ENCODE measurements at places on chromosomes 3 and 15. TPM values are rescaled to one million over a fixed set of nuclear protein-coding genes. Genes with fewer than 3 reads are reported as not detected.
A peak's percentile ranks its signal among the peaks of the same experiment; 100 is the strongest.

GRCh38 chr15:62938825-62939224 is 103.7 kb upstream of the TPM1 start:
- peaks cover 10% of the 10 kb centered on the region for H3K4me1 ChIP-seq
- no peak for DNase-seq
- H3K36me3 ChIP-seq: no peaks in the 10 kb centered on the region
- H3K27me3 ChIP-seq: no peaks in the 10 kb centered on the region
- H3K27ac ChIP-seq: no peak overlapping the region

- no peak for DNase-seq
- no peak overlapping the region for H3K27ac ChIP-seq
- no peaks in the 10 kb centered on the region for H3K36me3 ChIP-seq
- H3K4me1 ChIP-seq: no peaks in the 10 kb centered on the region
- H3K27me3 ChIP-seq: no peaks in the 10 kb centered on the region
These were observed 35.8 kb upstream of the LRTM1 start for GRCh38 chr3:54963641-54964040.

GRCh38 chr3:170738766-170739165 is 131.2 kb downstream of the RPL22L1 start:
- no peaks in the 10 kb centered on the region for H3K27me3 ChIP-seq
- no peak for DNase-seq
- no peak overlapping the region for H3K4me3 ChIP-seq
- H3K27ac ChIP-seq: no peak overlapping the region
- H3K36me3 ChIP-seq: no peaks in the 10 kb centered on the region

- no peaks in the 10 kb centered on the region for H3K27me3 ChIP-seq
- peak overlapping the region; percentile 4 for H3K27ac ChIP-seq
- H3K4me3 ChIP-seq: no peak overlapping the region
These were observed 104.7 kb downstream of the MBNL1 start for GRCh38 chr3:152373379-152373778.

DNA sequence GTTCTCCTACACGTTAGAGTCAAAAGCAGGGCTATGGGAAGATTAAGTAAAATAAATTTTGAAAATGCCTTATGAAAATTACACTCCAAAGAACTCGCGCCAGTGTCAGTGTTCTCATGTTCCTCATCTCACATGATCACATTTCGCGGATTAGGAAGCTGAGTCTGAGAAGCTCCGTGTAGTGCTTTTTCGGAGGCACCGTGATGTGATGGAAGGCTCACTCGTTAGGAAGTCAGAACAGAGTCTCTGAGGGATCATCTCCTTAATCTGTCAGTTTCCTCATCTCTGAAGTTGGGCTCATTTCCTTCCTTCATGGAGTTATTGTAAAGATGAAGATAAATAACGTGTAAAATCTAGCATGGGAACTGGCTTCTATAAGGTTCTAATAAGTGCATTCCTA is 3.2 kb downstream of the ADIPOQ start:
- no peak overlapping the region for H3K27ac ChIP-seq
- no peak overlapping the region for H3K4me3 ChIP-seq
- no peaks in the 10 kb centered on the region for H3K36me3 ChIP-seq
- DNase-seq: no peak
- H3K4me1 ChIP-seq: no peaks in the 10 kb centered on the region

DNA sequence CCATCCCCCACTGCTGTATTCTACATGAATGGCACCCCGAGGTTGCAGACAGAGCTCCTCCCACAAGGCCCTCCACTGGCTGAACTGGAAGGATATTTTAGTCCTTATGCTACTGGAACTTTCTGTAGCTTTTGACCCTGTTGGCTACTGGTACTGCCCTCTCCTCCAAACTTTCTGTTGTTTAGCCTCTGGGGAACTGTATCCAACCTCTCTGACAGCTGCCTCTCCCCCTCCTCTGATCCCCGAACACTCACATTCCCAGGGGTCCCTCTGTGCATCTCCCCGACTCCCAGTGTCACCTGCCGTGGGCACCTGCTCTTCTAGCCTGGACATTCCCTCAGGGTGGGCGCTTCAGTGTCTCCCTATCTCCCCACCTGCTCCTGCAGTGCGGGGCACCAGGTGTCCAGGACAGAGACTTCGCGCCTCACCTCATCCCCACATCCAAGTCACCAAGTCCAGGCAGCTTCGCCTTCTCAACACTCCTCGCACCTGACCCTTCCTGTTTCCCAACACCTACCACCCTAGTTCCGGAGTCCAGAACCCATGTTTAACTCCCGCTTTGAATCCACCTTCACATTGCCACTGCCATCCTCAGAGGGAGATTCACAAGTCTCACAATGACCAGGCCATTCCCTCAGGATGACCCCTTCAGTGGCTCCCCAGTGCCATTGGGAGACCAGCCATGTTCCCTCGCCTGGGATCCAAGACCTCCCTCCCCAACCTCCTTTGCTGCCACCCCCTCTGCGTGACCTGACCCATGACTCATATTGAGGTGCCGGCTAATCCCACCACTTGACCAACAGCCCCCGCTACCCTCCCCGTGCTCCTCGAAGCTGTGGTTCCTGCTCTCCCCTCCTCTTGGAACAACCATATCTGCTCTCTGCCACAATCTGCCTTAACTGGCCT is 34.2 kb downstream of the BDH1 start:
- H3K36me3 ChIP-seq: no peaks in the 10 kb centered on the region
- H3K4me1 ChIP-seq: no peaks in the 10 kb centered on the region
- DNase-seq: peak; percentile 45

GRCh38 chr3:112681822-112682325 is 40.9 kb upstream of the CCDC80 start:
- no peaks in the 10 kb centered on the region for H3K27me3 ChIP-seq
- H3K36me3 ChIP-seq: no peaks in the 10 kb centered on the region
- no peak for DNase-seq
- H3K27ac ChIP-seq: no peak overlapping the region
- no peak overlapping the region for H3K4me3 ChIP-seq

DNA sequence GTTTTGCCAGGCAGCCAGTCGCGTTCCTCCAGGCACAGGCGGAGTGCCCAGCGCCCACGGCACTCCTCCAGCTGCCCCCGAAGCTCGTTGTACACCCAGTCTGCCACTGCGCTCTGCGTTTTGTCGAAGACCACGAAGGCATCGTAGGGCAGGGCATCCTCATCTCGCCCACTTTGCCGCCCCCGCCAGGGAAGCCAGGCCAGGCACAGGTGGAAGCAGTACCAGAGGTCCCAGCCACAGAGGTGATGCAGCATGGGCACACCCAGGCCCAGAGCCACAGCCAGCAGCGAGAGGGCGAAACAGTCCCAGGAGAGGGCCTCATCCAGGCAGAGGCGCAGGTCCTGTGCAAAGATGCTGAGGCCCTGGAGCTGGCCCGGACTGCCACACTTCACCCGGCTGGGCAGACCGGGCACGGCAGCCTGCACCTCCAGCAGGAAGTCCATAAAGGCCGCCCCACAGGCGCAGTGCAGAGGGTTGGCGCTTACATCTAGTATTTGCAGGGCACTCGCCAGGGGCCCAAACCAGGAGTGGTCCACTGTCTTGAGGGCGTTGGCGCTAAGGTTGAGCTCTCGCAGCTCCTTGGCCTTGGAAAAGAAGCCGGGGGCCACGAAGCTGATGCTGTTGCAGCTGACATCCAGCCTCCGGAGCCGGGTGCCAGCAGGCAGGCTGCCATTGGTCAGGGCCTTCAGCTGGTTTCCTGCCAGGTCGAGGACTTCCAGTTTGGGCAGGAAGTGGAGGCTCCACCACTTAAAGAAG is 3.7 kb downstream of the TLR9 start:
- H3K4me1 ChIP-seq: no peaks in the 10 kb centered on the region
- H3K27ac ChIP-seq: no peak overlapping the region
- no peaks in the 10 kb centered on the region for H3K36me3 ChIP-seq
- H3K27me3 ChIP-seq: no peaks in the 10 kb centered on the region

DNA sequence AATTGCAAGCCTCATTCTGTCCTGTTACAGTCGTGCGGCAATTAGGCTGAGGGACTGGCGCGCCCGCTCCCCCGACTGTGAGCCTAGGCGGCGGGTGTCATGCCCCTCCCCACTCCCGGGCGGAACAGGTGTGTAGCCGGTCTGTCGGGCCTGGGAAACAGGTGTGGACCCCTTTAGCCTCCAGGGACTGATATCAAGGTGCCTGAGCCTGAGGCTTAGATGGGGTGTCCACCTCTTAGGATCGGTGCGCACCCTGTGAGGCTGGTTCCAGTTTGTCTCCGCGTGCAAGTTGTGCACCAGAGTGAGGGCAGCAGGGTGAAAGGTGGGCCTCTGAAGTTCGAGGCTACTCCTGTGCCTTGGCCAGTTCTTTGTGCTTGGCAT is 686 bp downstream of the VPS8 start:
- peaks cover 3% of the 10 kb centered on the region for H3K4me1 ChIP-seq
- no peaks in the 10 kb centered on the region for H3K36me3 ChIP-seq
- DNase-seq: peak; percentile 53
- peak overlapping the region; percentile 54 for H3K4me3 ChIP-seq
- no peaks in the 10 kb centered on the region for H3K27me3 ChIP-seq
- H3K27ac ChIP-seq: no peak overlapping the region

GRCh38 chr3:174016186-174016585 is 618.6 kb downstream of the NLGN1 start:
- no peak overlapping the region for H3K27ac ChIP-seq
- no peaks in the 10 kb centered on the region for H3K4me1 ChIP-seq
- no peak overlapping the region for H3K4me3 ChIP-seq
- DNase-seq: no peak
- no peaks in the 10 kb centered on the region for H3K27me3 ChIP-seq

- no peak overlapping the region for H3K4me3 ChIP-seq
- peaks cover 1% of the 10 kb centered on the region for H3K36me3 ChIP-seq
- H3K4me1 ChIP-seq: no peaks in the 10 kb centered on the region
- H3K27ac ChIP-seq: no peak overlapping the region
- DNase-seq: no peak
These were observed 40.0 kb downstream of the ATP2C1 start for GRCh38 chr3:130933801-130934345.

DNA sequence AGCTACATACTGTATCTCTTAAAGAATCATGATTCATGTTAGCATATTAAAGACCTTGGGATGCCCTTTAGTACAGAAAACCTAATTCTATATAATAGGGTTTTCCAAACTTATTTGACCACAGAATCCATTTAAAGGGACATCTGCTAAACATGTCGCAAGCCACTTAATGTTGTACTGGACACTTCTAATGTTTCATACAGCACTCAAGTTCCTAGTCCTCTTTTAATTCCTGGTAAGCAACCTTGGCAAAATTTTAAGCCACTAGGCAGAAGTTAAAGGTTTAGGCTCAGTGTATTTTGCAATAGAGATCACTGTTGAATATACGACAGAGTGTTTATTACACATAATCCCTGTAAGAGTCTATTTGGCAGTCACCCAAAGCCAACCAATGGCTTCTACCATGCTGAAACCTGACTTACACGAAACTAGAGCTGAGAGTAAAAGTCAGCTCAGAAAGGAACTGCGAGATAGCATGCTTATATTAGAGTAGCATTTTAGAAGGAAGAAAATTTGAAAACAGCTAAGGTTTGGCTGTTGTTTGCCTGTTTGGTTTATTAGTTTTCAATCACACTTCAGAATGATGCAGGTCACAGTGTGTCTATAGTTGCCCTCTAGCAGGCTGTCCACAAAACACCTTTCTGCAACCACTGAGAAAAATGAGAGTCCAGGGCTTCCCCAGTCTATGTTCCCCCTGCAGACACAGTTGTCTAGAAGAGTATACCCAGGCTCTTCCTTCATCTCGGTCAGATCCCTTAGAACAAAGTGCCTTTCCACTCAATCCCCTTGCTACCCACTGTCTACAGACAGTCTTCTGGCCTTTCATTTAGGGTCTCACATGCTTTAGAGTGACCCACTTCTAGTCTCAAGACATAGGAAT is 104.4 kb downstream of the FMN1 start:
- H3K27me3 ChIP-seq: no peaks in the 10 kb centered on the region
- H3K36me3 ChIP-seq: no peaks in the 10 kb centered on the region
- H3K27ac ChIP-seq: no peak overlapping the region

DNA sequence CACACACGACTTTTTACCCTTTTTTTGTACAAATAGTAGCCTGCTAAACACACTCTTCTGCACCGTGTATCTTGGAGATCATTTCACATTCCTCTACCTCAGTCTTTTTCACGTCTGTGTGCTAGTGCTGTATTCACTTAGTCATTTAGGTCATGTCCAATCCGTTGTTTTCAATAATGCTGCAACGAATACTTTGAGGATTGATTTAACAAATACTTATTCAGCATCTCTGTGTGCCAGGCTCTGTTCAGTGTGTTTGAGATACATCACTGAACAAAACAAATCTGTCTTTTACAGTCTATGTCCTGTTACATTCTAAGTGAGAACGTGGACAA is 882 bp downstream of the JMJD7 start:
- DNase-seq: no peak
- no peaks in the 10 kb centered on the region for H3K36me3 ChIP-seq
- no peaks in the 10 kb centered on the region for H3K27me3 ChIP-seq
- H3K4me1 ChIP-seq: no peaks in the 10 kb centered on the region
- H3K27ac ChIP-seq: no peak overlapping the region
- peak overlapping the region; percentile 5 for H3K4me3 ChIP-seq

DNA sequence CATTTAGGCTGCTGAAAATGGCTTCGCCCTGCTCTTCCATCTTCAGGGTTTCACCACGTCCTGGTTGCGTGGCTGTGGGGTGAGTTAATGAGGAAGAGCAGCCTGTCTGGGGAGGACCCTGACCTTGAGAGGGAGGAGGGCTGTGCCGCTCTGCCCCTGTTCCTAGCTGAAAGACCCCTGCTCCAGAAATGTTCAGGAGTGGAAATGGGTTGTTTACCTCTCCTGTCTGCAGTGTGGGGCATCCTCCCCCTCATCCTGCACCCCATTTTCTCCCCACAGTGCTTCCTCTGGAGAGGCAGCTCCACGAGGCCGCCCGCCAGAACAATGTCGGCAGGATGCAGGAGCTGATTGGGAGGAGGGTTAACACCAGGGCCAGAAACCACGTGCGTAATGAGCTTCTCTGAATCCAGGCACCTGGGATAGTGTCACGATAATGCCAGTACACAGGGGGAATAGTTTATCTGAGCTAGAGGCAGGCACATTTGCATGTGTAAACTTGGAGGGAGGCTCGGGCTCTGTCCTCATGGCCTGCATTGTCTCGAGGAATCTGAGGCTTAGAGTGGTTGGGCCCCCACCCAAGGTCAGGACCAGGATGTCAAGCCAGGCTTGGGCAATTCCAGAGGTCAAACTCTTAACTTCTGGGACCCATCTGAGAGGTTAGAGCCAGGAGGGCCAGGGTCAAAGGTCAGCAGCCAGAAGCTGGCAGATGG is 4.0 kb downstream of the ANKDD1A start:
- no peak overlapping the region for H3K27ac ChIP-seq
- H3K4me3 ChIP-seq: no peak overlapping the region
- DNase-seq: no peak
- no peaks in the 10 kb centered on the region for H3K4me1 ChIP-seq
- H3K36me3 ChIP-seq: no peaks in the 10 kb centered on the region

DNA sequence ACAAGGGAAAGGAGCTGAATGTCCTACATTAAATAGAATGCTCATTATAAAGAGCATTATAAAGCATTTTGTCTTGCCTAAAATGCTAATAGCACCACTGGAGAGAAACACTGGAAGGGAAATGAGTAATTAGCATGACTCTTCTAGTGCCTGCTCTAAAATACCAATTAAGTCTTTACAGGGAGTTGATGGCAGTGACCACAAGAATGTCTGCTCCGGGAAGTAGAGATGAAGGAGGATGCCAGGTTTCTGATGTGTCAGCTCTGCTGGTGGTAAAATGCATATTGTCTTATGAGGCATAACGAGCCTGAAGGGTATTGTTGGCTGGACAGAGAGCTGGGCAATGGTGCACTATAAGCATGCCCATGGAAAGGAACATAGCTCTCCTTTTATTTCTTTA is 49.5 kb downstream of the MYLK start:
- H3K27ac ChIP-seq: no peak overlapping the region
- H3K27me3 ChIP-seq: no peaks in the 10 kb centered on the region
- no peak for DNase-seq
- H3K36me3 ChIP-seq: peaks cover 3% of the 10 kb centered on the region
- no peaks in the 10 kb centered on the region for H3K4me1 ChIP-seq

Gene RARRES1
- 323 TPM for total RNA-seq
